T-helper 17 cell (primary cell): ENCODE measurements at places on chromosomes 4 and X. TPM values are rescaled to one million over a fixed set of nuclear protein-coding genes. Genes with fewer than 3 reads are reported as not detected.

Gene IL2
- total RNA-seq, result 0.76 TPM

DNA sequence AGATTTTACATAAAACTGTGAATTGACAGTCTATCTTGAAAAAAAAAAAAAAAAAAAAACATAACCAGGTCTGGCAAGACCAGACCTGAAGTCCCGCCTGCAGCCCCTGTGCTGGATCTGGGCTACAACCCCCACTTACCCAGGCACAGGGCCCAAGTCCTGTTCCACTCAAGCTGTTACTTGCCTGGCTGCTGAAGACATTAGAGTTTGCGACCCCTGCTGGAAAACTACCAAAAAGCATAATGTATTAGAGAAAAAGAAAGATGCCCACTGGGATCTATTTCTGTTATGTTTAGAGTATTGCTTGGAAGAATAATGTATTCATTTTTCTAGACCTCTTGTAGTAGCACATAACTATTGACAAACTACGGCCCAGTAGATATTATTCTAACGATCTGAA is 4.7 kb downstream of the HS3ST1 start:
- DNase-seq, result no peak

GRCh38 chrX:86946569-86946968 is 571.0 kb upstream of the KLHL4 start:
- no peak for DNase-seq

GRCh38 chr4:153099391-153100140 is 104.7 kb upstream of the TRIM2 start:
- no peak for DNase-seq

DNA sequence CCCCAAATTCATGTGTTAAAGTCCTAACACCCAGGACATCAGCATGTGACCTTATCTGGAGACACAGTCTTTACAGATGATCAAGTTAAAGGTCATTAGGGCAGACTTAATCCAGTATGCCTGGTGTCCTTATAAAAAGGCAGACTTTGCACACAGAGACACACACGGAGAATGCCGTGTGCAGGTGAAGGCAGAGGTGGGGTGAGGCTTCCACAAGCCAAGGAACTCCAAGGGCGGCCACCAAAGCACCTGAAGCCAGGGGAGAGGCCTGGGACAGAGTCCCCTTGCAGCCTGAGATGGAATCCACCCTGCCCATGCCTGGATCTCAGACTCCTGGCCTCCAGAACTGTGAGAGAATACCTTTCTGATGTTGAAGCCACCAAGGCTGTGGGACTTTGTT is 26.1 kb upstream of the SORCS2 start:
- no peak for DNase-seq
